Activated naive CD8-positive, alpha-beta T cell treated with anti-CD3 and anti-CD28 coated beads, Interleukin-2, amount 50 U/mL, for 16 hours (primary cell): ENCODE measurements at places on chromosomes 3 and 15.

DNA sequence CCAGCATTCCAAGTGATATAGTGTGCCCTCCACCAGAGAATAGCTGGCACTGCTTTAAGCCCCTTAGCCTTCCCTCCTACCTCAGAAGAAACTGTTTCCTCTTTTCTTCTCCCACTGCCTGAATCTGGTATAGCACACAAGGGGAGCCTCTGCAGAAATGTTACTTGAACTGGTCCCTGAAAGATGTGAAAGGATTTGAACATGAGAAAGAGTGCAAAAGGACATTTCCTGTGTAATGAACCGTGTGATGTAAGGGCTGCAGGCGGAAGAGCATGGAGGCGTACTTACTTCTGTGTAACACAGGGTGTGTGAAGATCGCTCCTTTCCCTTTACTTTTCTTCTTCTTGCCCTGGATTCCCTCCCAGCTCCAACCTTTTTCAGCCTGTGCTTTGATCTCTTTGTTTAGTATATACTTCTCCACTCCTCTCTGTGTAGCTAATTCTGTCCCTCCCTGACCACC, 8.4 kb downstream of the TMOD3 start:
- DNase-seq = no peak

- no peak for DNase-seq
Measured at GRCh38 chr15:69538379-69538778, 85.8 kb downstream of the RPLP1 start.

DNA sequence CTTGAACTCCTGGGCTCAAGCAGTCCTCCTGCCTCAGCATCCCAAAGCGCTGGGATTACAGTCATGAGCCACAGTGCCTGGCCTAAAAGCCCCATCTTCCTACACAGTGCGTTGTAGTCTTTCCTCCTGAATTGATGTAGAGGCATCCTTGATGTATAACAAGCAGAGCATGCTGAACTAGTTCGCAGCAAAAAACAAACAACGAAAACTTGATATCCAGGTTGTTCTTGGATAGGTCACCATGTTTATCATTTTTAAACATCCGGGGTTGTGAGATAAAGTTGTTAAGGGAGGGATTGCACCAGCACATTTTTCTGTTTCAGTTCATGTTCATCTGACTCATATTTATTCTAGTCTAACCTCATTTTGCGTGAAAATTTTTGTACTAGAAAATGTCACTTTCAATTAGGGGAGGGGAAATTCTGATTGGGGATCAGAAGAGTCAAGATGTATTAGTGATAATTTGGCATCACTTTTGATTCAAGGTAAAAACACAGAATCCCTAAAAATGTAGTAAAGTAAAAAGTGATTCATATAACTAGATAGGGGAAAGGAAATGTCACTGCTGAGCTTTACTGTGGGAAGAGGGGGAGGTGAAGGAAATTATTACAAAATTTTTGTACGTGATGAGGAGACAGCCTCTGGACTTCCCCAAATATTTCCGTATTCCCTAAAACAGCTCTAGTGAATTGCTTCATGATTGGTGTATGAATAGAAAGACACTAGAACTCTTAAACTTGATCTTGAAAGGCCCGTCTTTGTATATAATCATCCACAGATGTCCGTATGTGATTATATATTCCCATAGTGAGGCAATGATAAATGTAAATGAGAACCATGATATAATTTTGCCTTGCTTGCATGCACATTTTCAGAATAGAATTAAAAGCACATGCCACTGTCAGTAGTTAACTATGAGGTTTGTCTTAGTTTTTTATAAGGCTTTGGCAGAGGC, 22.9 kb downstream of the RAB8B start:
- no peak for DNase-seq

GRCh38 chr15:62066663-62067447, at the start of gene C2CD4A:
Gene C2CD4A, plus strand, starts transcription at chr15:62066977. Its CDS starts 637 bp downstream, at chr15:62067614.
- no peak for DNase-seq

GRCh38 chr3:170476291-170476690, 57.6 kb downstream of the CLDN11 start:
- DNase-seq = no peak

DNA sequence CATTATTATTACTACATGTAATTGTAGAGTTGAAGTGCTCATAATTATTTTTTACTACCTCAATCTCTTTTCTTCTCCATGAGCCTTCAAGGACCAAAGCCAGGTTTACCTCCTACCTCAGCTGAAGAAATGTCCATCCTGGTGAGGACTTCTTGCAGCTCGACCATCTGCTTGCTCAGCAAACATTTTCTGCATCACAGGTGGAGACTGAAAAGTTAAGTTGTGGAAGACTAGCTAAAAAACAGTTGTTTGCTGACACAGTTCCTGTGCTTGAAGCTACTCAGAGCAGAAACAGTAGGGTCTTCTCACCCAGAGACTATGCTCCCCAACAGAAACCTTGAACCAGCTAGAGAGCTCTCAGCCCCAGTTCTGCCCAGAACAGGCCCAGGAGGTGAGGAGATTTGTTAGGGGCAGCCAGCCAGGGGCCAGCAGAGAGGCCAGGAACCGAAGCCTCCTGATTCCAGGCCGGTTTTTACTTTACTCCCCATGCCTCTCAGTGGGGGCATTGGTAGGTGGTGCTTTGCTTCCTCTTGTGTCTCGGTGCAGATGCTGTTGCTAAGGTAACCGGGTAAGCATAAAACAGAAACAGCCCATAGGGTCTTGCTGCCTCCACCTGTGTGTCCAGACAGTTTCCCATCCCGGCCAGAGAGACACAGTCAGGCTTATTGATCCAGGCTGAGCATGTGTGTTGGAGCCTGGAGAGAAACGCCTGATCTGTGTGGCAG, 54.9 kb downstream of the CCNL1 start:
- no peak for DNase-seq

GRCh38 chr15:72184165-72184811, 13.3 kb downstream of the GRAMD2A start:
- DNase-seq = no peak

DNA sequence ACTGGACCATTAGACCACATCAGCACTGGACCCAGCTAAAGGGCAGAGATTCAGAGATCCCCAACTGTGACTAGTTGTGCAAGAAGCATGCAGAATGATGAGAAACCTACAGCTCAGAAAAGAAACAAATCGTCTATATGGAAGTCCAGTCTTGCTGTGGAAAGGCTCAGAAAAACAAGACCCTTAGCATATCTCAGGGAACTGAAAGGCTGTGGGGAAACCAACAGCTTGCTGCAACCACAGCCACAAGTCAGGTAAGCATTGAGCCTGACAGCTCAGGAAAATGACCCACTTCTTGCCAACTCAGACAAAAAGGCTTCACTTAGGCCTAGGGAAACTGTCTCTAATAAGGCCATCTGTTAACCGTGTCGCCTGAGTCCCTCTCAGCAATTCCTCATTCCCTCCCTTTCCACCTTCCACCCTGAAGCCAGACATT, 145.6 kb downstream of the LSAMP start:
- DNase-seq = no peak

GRCh38 chr3:30299674-30300385, 306.6 kb upstream of the TGFBR2 start:
- no peak for DNase-seq

GRCh38 chr15:53978253-53978906, at the start of gene UNC13C:
Gene UNC13C, plus strand, starts transcription at chr15:53978441. Its CDS starts 34,463 bp downstream, at chr15:54012904.
- DNase-seq = no peak

DNA sequence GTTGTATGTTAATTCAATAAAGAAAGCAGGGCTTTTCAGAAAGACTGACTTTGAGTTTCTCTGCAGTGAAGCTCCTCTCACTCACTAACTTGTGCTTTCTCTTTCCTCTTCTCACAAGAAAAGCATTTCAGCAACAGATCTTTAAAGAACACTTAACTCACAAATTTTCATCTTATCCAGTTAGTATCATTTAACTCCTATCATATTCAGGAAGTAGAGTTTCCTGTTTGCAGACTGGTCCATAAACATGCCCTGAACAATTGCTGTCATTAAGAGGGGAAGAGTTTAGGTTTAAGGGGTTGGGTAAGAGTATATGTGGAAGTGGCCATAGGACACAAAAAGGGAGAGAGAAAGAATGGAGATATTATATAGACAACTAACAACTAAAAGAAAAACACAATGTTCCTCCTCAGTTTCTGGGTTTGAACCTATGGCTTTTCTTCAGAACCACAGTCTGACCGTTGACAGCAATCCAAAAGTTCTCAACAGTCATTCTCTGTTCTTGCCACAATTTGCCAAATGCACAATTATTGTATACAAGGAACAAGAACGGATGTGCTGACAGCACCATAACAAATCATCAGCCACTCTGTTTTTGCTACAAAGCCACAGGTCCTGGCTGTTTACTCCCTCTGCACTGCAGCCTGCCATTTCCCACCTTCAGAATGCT, 63.9 kb downstream of the CHAC1 start:
- DNase-seq = no peak

DNA sequence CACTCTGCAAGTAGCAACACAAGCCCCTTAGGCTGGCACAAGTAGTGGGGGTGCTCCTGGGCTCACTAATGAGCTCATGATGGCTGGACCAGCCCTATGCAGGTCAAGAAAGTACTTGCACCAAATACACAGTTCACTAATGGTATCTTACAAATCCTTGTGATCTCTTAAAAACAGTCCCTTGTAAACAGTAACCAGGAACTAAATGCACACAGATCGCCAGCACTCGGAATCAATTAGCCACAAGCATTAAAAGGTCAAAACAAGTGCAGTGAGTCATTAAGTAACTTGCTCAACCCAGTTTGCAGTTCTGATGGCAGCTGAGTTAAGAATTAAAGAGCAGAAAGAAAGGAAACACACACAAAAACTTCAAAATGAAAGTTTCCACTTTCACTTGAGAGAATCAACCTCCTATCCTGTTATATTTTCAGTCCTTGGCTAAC, 43.2 kb downstream of the ARHGEF3 start:
- DNase-seq = no peak
